ENCODE measurements at places on chromosomes 2 and 18.

DNA sequence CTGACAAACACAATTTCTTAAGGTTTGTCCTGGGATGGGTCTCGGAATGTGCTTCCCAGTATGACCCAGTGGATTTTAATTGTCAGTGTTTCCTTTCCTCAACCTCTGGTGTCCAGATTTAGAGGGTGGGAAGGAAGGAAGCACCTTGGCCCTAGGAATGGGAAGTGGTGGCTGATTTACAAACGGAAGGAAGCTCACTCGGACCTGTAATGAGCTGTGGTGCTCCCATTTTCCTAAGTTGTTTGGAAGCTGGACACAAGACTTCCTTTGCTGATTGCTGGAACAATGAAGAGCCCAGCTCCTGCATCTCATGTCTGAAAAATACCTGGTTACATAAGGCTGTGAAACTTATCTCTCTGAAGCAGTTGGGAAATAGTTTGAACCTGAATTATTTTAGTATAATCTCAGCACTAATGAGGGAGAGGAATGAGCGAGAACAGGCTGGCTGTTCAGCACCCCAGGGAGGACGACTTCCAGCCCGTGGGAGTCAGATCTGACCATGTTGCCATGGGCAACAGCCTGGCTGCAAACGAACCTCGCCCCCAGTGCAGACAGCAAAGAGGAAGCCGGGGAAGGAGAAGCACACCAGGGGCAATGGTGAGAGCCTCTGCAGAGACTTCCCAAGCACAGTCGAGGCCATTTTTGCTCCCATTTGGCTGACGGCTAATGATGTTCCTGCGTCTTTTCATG is 74.4 kb upstream of the ASB18 start:
- no peak for DNase-seq

- no peak for DNase-seq
Observed at GRCh38 chr2:190809139-190809764, 71.4 kb upstream of the GLS start.

- DNase-seq = peak; percentile 10
Observed at GRCh38 chr2:221529943-221530652, 42.0 kb downstream of the EPHA4 start.

DNA sequence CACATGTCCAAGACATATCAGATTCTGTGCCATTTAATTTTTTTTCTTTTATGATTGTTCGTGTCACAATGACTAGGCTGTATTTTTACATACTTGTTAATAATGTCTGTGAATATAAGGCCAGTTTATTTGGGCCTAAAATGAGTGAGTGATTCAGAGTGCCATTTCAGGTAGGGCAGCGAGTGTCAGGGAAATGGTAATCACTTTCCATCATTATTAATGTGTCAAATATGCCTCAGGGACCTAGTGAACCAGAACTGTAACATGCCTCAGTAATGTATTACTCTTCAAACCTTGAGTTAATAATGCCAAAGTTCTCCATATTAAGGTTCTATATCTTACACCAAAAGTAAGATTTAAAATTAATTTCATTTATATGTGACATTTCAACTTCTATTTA is 8.6 kb downstream of the FAM171B start:
- no peak for DNase-seq

GRCh38 chr2:201779901-201780673 is 646 bp downstream of the ALS2 start:
- peak; percentile 6 for DNase-seq

DNA sequence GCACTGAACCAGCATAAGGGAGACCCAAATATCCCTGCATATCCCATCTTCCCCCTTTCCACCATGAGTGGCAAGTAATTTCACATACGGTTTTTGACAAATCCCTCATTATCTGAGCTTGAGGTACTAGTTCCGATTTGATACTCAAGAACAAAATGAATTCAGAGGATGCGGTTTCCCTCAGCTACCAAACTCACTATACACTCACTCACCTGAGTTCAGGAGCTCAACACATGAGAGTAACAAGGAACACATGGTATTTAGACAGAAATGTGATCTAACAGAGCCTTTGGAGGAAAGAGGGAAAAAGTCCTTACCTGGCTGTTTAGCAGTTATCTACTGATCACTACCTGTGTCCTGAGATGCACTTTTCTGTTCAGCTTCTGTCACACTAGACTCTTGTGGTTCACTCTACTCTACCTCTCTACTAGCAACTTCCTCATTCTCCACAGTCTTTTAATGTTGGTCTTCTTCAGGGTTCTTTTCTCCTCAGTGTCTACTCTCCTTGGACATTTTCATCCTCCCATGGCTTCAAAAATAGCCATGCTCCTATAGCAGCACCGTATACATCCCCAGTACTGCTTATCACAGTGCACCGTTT is 25.1 kb downstream of the ASXL2 start:
- DNase-seq = no peak

- DNase-seq = no peak
Observed at GRCh38 chr2:83866211-83866610, 592.9 kb downstream of the SUCLG1 start.

All from activated CD4-positive, alpha-beta T cell treated with anti-CD3 and anti-CD28 coated beads, Interleukin-2, amount 50 U/mL, for 48 hours (primary cell).